ENCODE measurements at places on chromosomes 16 and 17. TPM values are rescaled to one million over a fixed set of nuclear protein-coding genes. Genes with fewer than 3 reads are reported as not detected.

The LRRC37A2 gene
- 5.1 TPM for total RNA-seq

The CMTM2 gene
- 0.46 TPM for total RNA-seq

The PRSS33 gene
- not detected for total RNA-seq

The CBFA2T3 gene
- 8.6 TPM for total RNA-seq

The RNF157 gene
- 18.5 TPM for total RNA-seq

The OR1F1 gene
- total RNA-seq = not detected

The KRT25 gene
- total RNA-seq = not detected

The LITAFD gene
- total RNA-seq = not detected

The MMP2 gene
- 102 TPM for total RNA-seq

Data from Right ventricle myocardium superior (tissue), 1 donor.